ENCODE measurements at places on chromosomes 6 and 20. TPM values are rescaled to one million over a fixed set of nuclear protein-coding genes. Genes with fewer than 3 reads are reported as not detected.

The MAK gene
- 0.09 TPM for total RNA-seq

- no peaks in the 10 kb centered on the region for H3K36me3 ChIP-seq
- H3K27ac ChIP-seq: peak overlapping the region; percentile 77
- H3K4me1 ChIP-seq: peaks cover 20% of the 10 kb centered on the region
- no peak for DNase-seq
These were observed 514 bp downstream of the ORC3 start for GRCh38 chr6:87590417-87590880.

GRCh38 chr6:123233336-123233735 is 237.3 kb downstream of the CLVS2 start:
- no peak overlapping the region for H3K27ac ChIP-seq
- no peaks in the 10 kb centered on the region for H3K4me1 ChIP-seq
- H3K27me3 ChIP-seq: no peaks in the 10 kb centered on the region
- no peak for DNase-seq
- H3K36me3 ChIP-seq: no peaks in the 10 kb centered on the region

The PRSS16 gene
- total RNA-seq: 76.2 TPM

- DNase-seq: no peak
- H3K36me3 ChIP-seq: no peaks in the 10 kb centered on the region
- H3K27me3 ChIP-seq: no peaks in the 10 kb centered on the region
- H3K4me1 ChIP-seq: no peaks in the 10 kb centered on the region
These were observed 99.5 kb downstream of the MAFB start for GRCh38 chr20:40589581-40589980.

DNA sequence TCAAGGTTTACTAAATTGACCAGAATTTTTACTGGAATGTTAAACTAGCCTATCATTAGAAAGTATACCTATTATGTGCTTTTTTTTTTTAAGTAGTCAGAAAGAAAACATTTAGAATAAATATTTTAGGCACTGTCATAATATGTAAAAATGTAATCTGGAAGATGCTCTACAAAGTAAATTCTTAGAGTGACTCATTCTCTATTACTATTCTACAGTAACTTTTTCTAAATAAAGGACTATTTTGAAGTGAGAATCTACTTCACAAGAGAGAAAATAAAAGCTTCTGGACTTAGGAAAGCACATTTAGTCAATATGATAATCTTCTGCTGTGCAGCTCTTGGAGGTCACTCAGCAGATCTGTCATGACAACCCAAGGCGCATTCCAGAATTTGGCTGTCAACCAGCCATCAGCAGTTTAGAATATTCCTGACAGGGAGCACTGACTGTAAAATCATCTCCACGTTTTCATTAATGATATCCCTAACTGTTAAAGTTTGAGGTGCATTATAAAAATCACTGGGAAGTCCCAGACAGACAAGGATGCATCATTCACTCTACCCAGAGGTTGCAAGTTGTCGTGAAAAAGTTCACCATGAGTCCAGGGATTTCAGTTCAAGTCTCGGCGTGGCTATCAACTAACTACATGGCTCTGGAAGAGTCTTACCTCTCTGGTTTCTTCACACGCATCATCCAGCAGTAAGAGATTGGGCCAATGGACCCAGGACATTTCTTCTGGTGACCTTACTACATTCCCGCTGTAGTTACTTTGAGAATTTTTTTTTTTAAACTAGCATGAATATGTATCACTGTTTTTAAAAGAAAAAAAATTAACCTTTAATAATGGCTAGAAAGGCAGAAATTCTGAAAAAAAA is 374.9 kb downstream of the GJA1 start:
- no peak overlapping the region for H3K27ac ChIP-seq
- H3K36me3 ChIP-seq: no peaks in the 10 kb centered on the region
- no peaks in the 10 kb centered on the region for H3K4me1 ChIP-seq
- DNase-seq: no peak
- no peaks in the 10 kb centered on the region for H3K27me3 ChIP-seq

The CCN5 gene
- 0.05 TPM for total RNA-seq

The INSM1 gene
- 4.4 TPM for total RNA-seq

The RIPK1 gene
- 15.5 TPM for total RNA-seq

The CYP24A1 gene
- total RNA-seq: 0.38 TPM

The ENPP5 gene
- total RNA-seq: 4.9 TPM

The CD40 gene
- 22.8 TPM for total RNA-seq

GRCh38 chr20:16491294-16491905 is 81.8 kb downstream of the KIF16B start:
- no peaks in the 10 kb centered on the region for H3K36me3 ChIP-seq
- no peaks in the 10 kb centered on the region for H3K27me3 ChIP-seq
- H3K4me3 ChIP-seq: no peak overlapping the region
- no peak for DNase-seq
- no peaks in the 10 kb centered on the region for H3K4me1 ChIP-seq

DNA sequence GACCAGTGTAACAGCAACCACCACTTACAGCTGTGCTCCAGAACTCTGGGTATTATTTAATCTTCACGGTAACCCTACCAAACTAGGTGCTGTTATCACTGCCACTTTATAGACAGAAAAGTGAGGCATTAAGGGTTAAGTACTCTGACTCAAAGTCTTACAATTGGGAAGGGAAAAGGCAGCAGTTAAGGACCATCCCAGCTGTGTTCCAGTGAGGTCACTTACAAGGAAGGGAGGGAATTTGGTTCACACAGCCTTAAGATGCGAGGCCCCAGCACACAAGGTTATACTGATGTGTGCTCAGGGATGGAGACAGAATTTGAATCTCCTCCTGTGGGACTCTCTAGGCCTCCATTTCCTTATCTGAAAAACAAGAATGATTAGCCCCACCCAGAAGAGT is 46.7 kb downstream of the TRERF1 start:
- no peaks in the 10 kb centered on the region for H3K36me3 ChIP-seq
- no peak for DNase-seq
- H3K27ac ChIP-seq: no peak overlapping the region
- H3K27me3 ChIP-seq: no peaks in the 10 kb centered on the region
- H3K4me1 ChIP-seq: peaks cover 15% of the 10 kb centered on the region

The OR2J3 gene
- total RNA-seq: not detected

The ZDHHC14 gene
- total RNA-seq: 3.4 TPM

DNA sequence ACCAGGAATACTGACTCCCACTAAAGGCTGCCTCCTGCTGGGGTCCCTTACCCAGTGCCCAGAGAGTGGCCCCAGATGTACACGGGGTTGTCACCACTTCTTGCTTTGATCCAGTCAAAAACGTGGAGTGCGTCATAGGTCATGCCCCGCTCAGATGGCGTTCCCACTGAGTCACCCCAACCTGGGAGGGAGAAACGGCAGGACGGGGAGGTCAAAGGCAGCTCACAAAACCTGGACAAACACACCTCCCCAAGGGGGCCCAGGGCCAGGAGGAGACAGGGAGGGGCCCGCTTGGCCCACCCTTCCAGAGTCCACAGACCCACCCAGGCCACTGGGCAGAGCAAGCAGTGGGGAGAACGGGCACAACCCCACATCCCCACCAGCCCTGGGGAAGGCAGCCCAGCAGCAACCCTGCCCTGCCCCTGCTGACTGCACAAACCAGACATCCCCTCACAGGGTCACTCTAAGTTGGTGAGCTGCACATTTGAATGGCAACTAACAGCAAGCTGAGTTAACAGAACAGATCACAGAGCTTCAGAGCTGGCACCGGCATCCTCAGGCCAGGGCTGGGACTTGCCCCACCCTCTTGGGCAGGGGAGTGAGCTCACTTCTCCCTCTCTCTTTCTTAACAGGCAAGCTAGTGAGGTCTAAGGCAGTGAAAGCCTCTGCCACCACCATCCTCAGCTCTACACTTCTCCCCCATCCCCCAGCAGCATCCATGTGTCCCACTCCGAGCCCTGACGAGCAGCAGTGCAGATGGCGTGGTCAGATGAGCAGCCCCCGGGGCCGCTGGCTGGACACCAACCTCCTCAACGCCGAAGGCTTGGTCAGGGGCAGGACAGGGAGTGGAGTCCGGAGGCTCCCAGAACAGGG is 61.7 kb downstream of the PYGB start:
- H3K27ac ChIP-seq: peak overlapping the region; percentile 64
- no peak for DNase-seq
- H3K4me1 ChIP-seq: peaks cover 12% of the 10 kb centered on the region
- H3K4me3 ChIP-seq: no peak overlapping the region

The FRK gene
- total RNA-seq: 0.80 TPM

GRCh38 chr20:266596-267562 is 9.4 kb downstream of the DEFB132 start:
- peak; percentile 61 for DNase-seq
- peaks cover 7% of the 10 kb centered on the region for H3K27me3 ChIP-seq
- peaks cover 7% of the 10 kb centered on the region for H3K4me1 ChIP-seq
- H3K36me3 ChIP-seq: no peaks in the 10 kb centered on the region

The C6orf15 gene
- 0.38 TPM for total RNA-seq

The NRSN1 gene
- total RNA-seq: 0.05 TPM

- DNase-seq: peak; percentile 24
- H3K27ac ChIP-seq: no peak overlapping the region
- H3K4me3 ChIP-seq: no peak overlapping the region
- no peaks in the 10 kb centered on the region for H3K4me1 ChIP-seq
These were observed 27.4 kb downstream of the MGME1 start for GRCh38 chr20:17995967-17996819.

DNA sequence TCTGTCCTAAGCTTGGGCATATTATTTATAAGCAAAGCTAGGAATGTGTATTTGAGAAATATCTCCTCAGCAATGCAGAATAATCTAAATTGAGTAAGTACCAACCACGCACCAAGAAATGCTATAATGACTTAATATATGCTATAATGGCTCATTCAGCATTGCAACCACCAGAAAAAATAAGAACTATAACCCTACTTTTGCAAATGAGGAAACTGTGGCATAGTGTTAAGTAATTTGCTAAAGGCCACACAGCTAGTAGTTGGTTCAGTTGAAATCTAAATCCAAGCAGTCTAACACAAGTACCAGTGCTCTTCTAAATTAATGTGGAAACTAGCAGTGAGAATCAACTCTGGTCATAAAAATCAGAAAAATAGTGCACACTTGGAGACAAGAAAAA is 35.7 kb downstream of the HBS1L start:
- H3K36me3 ChIP-seq: no peaks in the 10 kb centered on the region
- no peaks in the 10 kb centered on the region for H3K27me3 ChIP-seq
- H3K27ac ChIP-seq: no peak overlapping the region
- no peak for DNase-seq
- H3K4me3 ChIP-seq: no peak overlapping the region

DNA sequence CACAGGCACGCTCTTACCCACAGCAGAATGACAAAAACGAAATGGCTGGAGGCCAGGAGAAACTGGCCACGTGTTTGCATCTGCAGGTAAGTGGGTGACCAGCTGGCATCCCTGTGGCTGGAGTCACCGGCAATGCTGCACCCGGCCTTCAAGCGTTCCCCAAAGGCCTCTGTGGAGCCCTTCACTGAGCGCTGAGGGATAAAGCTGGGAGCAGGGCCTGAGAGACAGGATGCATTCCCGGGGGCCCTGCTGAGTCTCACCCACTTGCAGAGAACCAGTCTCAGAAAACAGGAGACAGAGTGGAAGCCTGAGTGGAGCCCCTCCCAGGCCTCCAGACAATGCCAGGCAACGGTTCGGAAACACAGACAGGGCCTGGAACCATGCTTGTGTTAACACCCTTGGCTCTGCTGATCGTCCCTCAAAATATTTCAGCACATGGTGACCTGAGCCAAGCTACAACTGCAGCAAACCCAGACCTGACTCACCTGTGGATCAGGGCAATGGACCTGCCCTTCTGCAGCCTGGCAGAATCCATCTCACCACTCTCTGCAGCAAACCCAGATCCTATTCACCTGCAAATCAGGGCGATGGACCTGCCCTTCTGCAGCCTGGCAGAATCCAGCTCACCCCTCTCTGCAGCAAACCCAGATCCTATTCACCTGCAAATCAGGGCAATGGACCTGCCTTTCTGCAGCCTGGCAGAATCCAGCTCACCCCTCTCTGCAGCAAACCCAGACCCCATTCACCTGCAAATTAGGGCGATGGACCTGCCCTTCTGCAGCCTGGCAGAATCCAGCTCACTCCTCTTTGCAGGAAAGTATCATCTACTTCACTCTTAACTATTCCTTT is 39.8 kb downstream of the TBXT start:
- no peak for DNase-seq
- H3K27me3 ChIP-seq: peaks cover 3% of the 10 kb centered on the region
- H3K27ac ChIP-seq: no peak overlapping the region

DNA sequence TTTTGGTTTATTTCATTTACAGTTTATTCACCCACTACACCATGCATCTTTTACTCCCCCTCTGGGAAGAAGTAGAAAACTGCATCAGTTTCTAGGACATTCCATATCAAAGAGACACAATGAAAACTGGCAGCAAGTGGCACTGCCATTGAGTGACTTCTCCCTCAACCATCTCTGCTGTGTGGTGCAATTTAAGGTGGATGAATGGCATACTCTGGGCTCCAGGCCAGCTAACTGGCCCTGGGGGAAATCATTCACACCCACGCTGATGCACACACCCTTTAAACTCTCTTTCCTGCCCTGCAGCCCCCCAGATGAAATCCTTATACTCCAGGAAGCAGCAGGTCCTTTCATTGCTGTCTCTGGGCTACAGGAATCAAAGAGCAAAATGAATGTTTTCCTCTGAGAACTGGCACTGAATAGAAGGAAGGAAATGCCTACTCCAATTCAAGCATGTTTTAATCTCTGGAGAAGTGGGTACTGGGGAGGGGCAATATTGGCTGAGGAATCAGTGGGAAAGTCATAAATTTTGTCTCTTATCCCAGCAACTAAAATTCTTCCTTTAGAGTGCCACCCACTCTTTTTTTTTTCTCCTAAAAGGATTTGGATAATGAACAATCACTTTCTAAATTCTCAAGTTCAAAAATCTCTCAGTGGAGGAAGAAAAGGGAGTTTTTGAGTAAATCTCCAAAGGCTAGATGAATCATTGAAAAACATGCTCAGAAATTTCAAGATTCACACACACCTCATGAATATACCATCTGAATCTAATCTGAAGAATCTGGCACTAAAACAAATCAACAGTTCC is 16.9 kb upstream of the RFPL4B start:
- no peaks in the 10 kb centered on the region for H3K27me3 ChIP-seq
- H3K4me3 ChIP-seq: no peak overlapping the region
- no peaks in the 10 kb centered on the region for H3K36me3 ChIP-seq

- H3K4me3 ChIP-seq: no peak overlapping the region
- no peaks in the 10 kb centered on the region for H3K36me3 ChIP-seq
- H3K27me3 ChIP-seq: peaks cover 95% of the 10 kb centered on the region
These were observed 30.7 kb downstream of the TFAP2A start for GRCh38 chr6:10384091-10384609.

All from thymus (tissue), 14 donors.